ENCODE measurements at places on chromosomes 2 and 18. TPM values are rescaled to one million over a fixed set of nuclear protein-coding genes. Genes with fewer than 3 reads are reported as not detected.

The CYBRD1 gene
- 9.6 TPM for total RNA-seq

The GAD1 gene
- total RNA-seq = not detected

The AQP12A gene
- total RNA-seq = not detected

The GAL3ST2 gene
- not detected for total RNA-seq

The CNTNAP5 gene
- not detected for total RNA-seq

The GRB14 gene
- 2.6 TPM for total RNA-seq

The AFF3 gene
- 0.49 TPM for total RNA-seq

The ESPNL gene
- not detected for total RNA-seq

Data from mammary microvascular endothelial cell (primary cell).